ENCODE measurements at places on chromosomes 13 and 19.

- no peak for DNase-seq
Observed at GRCh38 chr19:49403404-49404187, 15.5 kb downstream of the KASH5 start.

DNA sequence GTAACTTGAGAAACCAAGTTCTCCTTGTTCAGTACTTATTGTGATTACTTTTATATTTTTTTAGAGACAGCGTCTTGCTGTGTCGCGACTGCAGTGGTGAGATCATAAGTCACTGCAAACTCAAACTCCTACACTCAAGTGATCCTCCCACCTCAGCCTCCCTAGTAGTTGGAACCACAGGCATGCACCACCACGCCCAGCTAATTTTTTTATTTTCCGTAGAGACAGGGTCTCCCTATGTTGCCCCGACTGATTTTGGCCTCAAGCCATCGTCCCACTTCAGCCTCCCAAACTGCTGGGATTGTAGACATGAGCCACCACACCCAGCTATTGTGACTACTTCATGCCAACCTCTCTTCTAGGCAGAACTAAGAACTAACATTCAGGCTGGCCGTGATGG lies 8.3 kb downstream of the C19orf53 start:
- no peak for DNase-seq

GRCh38 chr13:40694426-40694825 lies 28.0 kb upstream of the FOXO1 start:
- DNase-seq: no peak

GRCh38 chr19:33208371-33208895 lies 14.3 kb downstream of the LRP3 start:
- no peak for DNase-seq

GRCh38 chr13:91601273-91601672 lies 202.9 kb downstream of the GPC5 start:
- no peak for DNase-seq

DNA sequence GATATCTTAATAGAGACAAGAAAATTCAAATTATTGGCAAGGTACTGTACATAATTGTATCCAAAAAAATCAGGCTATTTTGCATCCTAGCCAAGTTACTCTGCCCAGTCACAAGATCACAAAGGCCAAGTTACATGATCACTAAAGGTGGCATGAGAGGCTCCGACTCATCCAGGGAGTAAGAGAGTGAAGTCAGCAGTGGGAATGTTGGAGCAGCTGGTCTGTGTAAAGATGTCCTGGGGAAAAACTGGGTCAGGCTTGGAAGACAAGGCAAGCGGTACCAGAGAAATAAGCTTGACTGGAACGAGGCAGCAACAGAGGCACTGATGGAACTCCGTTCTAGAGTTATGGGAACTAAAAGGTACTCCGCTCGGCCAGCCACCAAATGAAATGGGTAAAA lies 50.2 kb upstream of the PSG2 start:
- no peak for DNase-seq

- no peak for DNase-seq
Observed at GRCh38 chr13:72141855-72142519, 275.0 kb upstream of the DACH1 start.

DNA sequence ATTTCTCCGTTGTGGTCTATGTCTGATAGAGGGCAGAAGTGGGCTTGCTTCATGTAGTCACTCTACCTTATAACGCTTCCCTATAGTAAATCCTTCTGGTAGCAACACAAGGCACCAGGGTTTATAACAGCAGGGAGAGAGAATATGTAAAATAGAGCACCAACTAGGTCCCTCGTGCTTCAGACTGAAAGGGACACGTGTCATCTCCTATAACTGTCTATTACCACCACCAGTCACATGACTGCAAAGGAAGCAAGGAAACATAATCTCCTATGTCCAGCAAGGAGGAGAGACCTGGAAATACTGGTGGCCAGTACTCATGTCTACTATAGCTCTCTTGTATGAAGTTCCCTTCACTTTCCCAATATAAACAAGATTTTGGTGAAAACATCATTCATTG lies 79.2 kb downstream of the SLAIN1 start:
- no peak for DNase-seq

GRCh38 chr19:34229721-34230120 lies 24.6 kb upstream of the GARRE1 start:
- no peak for DNase-seq

DNA sequence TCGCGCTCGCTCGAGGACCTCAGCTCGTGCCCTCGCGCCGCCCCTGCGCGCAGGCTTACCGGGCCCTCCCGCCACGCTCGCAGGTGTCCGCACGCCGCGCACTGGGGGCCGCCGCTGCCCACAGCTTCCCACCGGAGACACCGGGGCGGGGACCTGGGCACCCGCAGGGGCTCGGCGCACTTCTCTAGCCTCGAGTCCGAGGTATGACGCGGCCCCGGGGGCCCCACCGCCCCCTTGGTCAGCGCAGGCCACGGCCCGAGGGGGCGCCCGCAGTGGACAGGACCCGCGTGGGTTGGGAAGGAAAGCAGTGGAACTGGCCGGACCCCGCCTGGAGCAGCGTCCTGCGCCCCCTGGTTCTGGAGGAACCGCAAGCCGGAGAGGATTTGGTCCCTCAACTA lies 2.1 kb upstream of the GRWD1 start:
- DNase-seq: no peak

DNA sequence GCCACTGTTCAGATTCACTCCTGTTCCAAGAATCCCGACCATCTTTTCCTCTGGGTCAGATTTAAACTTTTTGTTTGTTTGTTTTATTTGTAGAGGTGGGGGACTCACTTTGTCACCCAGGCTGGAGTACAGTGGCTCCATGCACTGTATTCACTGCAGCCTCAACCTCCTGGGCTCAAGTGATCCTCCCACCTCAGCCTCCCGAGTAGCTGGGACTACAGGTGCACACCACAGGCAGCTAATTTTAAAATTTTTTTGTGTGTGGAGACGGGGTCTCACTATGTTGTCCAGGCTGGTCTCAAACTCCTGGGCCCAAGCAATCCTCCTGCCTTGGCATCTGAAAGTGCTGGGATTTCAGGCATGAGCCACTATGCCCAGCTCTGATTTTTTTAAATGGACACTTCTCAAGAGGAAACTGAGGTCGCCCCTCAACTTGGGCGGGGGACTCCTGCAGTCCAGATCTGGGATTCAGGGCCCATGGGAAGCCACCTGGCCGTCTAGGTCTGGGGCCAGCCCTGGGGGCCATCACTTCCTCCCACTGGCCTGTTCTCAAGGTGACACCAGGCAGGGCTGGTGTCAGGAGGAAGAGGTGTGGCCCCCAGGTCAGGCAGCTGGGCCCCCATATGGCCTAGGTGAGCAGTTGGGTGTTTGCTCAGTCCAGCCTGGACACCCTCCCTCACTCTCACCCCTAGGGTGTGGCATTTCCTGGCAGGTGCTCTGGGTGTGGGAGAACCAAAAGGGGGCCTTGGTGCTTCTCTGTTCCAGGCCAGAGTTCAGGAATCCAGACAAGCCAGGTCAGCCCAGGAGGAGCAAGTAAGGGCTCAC lies 1.3 kb downstream of the B3GNT3 start:
- DNase-seq: no peak

GRCh38 chr13:40094056-40094455 lies 438.6 kb downstream of the COG6 start:
- DNase-seq: no peak

DNA sequence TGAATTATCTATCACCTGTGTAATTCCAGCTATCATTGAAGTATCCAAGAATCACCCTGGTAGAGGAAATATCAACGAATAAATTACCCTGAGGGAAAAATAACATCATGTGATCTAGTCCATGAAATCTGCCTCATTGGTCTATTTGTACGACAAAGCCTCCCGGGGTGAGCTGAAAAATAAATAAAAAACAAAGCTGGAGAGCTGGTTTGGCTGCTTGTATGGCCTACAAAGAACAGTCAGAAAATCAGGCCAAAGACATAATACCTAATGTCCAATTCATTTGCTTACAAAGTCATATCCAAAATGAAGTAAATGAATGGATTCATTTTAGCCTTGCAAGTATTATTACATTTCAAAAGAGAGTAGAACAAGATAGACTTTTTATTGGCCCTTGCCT lies 449.9 kb downstream of the KLF12 start:
- DNase-seq: no peak

- no peak for DNase-seq
Observed at GRCh38 chr19:38381138-38381537, 6.7 kb downstream of the GGN start.

- no peak for DNase-seq
Observed at GRCh38 chr13:41767801-41768200, 193.1 kb downstream of the VWA8 start.

DNA sequence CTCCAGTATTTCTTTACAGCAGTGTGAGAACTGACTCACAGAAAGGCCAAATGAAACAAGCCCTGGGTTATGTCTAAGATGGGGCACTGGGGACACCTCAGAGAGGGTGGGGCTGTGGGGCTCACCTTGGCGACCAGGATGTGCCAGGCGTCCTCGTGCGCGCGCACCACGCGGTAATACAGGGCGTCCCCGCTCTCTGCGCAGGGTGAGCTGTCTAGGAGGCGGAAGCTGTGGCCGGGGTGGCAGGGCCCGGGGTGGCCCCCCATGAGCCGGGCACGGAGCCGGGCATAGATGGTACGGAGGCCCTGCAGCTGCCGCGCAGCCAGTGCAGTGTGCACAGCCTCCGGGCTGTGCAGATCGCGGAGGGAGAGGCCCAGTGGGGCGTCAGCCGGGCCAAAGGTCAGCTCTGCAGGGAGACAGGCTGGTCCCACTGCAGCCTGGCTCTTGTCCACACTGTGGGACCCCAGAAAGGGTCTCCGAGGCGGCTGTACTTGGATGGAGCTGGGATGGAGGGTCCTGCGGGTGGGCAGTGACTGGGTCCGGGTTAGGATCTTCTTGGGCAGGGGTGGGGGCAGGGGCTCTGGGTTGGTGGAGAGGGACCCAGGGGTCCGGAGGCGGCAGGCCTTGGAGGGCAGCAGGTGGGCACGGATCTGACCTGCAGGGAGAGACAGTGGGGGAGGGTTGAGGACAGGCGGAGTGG lies 3.4 kb downstream of the PEAK3 start:
- no peak for DNase-seq

- no peak for DNase-seq
Observed at GRCh38 chr19:31144075-31144870, 205.0 kb downstream of the TSHZ3 start.

DNA sequence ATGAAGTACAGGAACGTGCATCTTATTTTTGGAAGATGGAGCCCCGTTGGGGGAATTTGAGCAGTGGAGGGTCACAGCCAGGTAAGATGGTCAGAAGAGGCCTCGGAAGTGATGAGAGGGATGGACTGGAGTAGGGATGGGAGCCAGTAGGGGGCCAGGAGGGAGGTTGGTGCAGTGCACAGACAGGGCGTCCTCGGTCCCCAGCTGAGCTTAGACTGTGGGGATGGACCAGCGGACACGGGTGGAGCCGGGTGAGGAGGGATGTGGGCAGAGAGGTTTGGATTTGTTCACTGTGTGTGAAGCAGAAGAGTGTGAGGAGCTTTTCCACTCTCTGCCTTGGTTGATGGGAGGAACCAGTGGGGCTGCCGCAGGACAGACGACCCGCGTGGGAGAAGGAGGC lies 10.6 kb downstream of the RPS9 start:
- DNase-seq: no peak

DNA sequence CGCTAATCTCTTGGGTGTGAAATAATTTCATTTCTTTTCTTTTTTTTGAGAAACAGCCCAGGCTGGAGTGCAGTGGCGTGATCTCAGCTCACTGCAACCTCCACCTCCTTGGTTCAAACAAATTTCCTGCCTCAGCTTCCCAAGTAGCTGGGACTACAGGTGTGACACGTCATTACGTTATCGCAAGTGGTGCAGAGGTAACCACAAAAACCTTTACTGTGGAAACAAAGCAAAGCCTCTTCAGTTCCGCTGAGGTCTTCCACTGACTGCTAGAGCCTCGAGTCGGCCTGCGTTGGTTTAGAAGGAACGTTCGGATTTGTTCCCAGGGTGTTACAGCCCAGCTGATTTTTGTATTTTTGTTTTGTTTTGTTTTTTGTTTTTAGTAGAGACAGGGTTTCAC lies 2.0 kb upstream of the ZNF784 start:
- no peak for DNase-seq

DNA sequence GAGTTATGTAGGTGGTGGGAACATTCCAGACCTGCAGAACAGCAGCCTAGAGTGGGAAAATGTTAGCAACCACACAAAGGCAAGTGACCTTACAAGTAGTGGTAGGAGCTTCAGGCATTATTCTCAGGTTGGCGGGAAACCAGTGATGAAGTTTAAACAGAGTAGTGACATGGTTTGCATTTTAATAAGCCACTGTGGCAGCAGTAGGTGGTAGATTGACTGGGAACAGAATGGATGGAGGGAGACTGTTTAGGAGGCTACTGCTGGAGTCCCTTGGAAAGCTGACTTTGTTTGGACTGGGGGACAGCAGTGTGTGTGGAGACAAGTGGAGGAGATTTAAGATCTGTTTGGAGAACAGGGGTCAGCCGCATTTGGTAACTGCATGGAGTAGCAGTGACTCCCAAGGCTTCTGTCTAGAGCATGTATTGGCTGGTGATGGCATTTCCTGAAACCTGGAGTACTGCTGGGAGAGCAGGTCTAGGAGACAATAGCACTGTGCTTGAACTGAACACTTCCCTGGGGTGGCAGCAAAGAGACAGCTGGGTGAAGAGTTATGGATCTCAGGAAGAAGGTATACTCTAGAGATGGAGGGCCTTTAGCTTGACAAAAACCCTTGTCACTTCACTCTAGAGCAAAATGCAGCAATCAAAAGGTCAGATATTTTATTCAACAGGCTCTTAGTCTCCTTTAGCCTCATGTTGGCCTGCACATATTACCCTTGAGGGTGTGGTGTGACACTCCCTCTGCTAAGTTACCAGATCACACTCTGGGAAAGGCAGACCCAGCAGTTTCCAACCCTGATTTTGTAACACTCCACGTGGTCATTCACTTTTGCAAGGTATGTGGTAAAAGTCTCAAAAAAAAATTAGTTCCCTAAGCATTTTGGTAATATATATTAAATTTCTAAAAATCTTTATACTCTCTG lies 70.3 kb downstream of the DHRS12 start:
- DNase-seq: no peak

GRCh38 chr13:36026531-36026930 lies 104.7 kb downstream of the DCLK1 start:
- no peak for DNase-seq

DNA sequence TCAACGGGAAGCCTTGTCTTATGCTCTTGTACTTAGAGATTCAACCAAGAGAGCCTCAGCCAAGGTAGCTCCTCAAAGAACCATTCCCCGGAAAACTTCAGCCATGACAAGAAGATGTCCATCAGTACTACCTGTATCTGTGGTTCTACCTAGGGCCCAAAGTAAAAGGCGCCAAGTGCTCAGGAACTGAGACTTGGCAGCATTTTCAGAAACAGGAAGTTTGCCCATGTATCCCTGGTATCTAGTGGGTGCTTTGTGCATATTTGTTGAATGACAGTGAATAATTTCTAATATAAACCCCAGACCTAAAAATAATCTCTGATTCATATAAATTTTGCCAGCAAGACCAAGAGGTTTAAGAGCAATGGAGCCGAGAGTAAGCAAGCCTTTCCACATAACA lies 7.2 kb downstream of the FAM216B start:
- DNase-seq: no peak

All from ascending aorta (tissue), 2 donors.